Activated gamma-delta T cell treated with anti-CD3 and anti-CD28 coated beads, Interleukin-2, amount 50 U/mL, for 16 hours (primary cell): ENCODE measurements at places on chromosomes 3 and 15.

- no peak for DNase-seq
These were observed 110.3 kb upstream of the KLF13 start for GRCh38 chr15:31216215-31216911.

GRCh38 chr3:65540666-65541065 is 498.1 kb downstream of the MAGI1 start:
- no peak for DNase-seq

GRCh38 chr3:40518067-40518466 is 6.7 kb upstream of the ZNF621 start:
- no peak for DNase-seq

DNA sequence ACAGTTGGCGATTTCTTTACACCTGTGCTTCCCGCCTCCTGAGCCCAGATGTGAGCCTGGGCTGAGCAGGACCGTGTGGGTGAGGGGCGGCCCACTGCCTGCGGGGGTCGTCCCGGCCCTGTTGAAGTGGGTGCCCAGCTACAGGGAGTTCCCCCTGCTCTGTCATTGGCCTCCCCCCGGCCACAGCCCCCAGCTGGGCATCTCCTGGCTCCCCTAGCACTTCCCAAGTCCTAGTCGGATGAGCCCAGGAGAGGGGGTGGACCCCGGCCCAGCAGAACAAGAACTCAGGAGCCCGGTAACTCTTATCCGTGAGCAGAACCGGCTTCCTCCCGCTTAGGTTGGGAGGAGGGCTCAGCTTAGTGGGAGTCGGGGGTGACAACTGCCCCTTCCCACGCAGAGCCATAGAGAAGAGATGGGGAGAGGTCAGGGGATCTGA is 757 bp downstream of the PAQR5 start:
- DNase-seq, result no peak

- DNase-seq, result no peak
These were observed 44.7 kb upstream of the APEH start for GRCh38 chr3:49629451-49629850.

GRCh38 chr15:33460166-33460805 is 149.5 kb downstream of the RYR3 start:
- DNase-seq, result no peak

DNA sequence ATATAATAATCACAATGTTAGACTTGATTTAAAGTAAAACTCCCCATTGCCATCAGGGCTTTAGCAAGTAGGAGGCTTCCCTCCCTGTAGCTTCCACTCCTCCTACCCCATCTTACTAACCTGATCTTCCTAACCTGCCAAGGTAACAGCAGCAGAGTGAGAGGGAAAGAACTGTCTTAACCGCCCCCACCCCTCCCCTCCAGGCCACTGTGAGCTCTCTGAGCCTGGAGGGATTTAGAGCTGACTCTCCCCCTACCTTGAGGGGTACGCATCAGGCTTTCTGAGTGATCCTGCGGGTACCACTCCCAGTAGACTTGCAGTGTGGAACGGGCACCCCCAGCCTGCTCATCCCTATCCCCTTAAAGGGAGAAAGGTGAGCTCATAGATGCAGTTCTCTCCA is 11.4 kb upstream of the PRSS50 start:
- DNase-seq, result no peak

DNA sequence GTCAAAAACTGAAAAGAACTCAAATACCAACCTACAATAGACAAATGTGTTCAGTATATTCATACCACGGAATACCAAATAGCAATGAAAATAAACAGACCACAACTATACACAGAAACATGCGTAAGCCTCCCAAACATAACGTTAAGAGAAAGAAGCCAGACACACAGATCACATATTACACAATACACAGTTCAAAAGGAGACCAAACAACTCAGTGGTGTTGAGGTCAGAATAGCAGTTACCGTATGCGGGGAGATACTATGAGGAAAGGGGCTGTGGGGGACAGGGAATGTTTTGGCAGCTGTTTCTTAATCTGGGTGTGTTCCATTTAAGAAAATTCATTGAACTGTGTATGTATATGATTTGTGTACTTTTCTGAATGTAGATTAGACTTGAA is 6.6 kb downstream of the OSBPL10 start:
- DNase-seq, result no peak

GRCh38 chr15:30885814-30886213 is 17.9 kb upstream of the FAN1 start:
- DNase-seq, result no peak

DNA sequence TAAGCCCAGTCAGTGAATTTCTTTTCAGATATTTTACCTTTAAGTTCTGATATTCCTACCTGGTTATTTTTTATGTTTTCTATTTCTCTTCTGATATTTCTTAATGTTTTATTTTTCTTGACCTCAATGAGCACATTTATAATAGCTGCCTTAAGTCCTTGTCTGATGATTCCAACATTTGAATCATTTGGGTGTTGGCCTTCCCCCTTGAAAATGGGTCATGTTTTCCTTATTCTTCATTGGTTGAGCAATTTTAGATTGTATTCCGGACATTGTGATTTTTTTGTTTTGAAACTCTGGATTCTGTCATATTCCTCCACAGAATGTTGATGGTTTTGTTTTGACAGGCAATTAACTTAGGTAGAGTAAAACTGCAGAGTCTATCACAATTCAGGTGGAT is 9.7 kb upstream of the ACKR4 start:
- DNase-seq, result no peak

DNA sequence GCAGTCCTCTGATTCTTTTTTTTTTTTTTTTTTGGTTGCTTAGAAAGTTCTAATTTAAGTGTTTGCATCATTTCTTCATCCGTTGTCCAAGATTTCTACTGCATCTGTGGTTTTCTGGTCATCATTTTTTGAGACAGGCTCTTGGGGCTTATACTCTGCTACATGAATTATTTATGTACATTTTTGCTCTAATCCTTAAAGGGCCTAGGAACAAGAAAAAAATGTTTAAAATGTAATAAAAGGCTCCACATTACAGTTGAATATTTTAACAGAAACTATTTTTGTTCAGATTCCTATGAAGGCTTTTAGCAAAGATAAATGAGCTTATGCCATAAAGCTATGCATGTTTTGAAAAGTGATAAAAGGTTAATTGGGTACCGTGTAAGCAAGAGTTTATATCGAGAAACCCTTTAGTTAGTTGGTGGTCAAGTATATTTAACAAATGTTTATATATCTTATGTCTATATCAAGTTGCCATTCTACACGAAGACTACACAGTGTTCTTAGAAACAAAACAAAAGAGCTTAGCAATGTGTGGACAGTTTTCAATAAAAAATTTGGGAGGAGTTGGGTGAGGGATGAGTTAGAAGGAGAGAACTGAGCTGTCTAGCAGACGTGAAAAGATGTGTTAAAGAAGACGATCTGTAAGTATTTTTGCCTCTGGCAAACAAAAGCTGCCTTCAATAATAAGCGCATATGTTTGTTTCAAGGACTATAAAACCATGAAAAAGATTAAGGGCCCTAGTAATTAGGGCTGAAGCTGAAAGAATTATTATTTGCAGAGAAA is 563.6 kb upstream of the NAALADL2 start:
- DNase-seq, result no peak

- no peak for DNase-seq
These were observed 220.5 kb downstream of the TJP1 start for GRCh38 chr15:29601811-29602210.

DNA sequence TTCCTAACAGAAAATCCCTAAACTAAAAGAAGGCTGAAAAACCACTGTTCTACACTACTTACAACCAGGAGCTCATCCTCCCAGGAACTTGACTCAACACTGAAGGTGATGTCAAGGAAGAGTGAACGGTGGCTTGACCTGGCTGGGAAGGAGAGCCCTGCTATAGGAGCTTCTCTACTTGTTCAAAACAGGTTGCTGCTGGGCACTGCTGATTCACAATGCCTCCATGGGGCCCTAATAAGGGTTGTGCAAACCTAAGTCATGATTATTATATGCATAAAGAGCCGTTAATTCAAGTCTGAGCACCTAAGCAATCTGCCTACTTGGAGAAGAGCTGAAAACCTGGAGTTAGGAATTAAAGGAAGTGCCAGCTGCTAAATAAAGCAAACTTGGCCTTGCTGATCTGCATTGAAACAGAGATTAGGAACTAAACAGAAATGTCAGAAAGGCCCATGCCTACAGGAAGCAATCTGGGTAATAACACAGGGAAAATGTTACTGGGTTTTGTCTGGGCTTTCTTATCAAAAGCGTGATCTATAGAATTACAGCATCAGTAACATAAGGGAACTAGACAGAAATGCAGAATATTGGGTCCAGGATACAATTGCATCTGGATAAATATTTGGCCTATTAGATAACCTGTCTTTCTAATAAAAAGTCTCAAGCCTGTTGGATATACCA is 243.2 kb downstream of the NEK10 start:
- no peak for DNase-seq

GRCh38 chr15:64697911-64698369 is 77.4 kb downstream of the RBPMS2 start:
- no peak for DNase-seq

GRCh38 chr3:45868213-45868612 is 18.1 kb upstream of the CCR9 start:
- no peak for DNase-seq

GRCh38 chr3:30708472-30708871 is 102.1 kb downstream of the TGFBR2 start:
- no peak for DNase-seq

DNA sequence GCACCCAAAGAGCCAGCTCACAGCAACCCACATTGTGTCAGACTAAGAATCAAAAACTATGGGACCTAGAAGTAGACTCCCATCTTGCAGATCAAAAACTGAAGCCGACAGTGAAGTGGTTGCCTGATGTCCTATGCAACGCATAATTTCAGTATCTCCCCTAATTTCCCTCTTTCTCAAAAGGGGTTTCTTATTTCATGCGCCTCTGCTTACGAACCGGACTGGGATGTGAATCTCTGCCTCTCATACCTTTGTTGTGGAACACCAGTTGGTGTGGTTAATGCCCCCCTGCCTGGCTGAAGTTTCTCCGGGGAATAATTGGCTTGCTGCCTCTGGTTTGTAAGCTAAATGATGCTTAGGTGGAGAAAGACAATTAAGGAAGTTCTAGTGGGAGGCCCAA is 514 bp upstream of the FAM174B start:
- DNase-seq, result no peak

DNA sequence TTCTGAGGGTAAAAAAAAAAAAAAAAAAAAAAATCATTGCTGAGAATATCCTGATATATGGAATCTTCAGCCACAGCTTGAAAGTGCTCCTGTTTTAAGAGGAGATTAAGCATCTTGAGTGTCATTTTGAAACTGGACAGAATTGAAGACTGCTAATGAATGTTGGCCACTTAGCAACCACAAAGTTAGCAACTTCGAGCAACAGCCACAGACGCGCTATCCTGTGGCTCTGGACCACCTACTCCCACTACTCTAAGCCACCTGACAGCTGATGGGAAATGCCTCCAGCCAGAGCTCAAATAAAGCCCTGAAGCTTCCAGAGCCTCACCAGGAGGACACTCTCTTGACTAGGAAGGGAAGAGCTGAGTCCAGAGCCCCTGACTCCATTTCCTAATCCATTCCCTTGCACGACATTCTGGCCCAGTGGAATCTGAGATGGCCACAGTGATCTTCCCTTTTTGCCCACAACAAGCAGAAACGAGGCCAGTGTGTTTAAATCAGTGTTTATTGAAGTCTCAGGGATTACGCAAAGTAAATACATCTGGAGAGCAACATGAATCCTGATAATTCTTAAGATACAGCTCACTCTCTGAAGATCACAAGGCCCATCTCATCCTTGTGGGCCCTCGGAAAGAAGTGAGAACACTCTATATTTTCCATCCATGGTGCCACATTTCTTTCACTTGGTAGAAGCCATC is 58.6 kb downstream of the TMEM212 start:
- no peak for DNase-seq

DNA sequence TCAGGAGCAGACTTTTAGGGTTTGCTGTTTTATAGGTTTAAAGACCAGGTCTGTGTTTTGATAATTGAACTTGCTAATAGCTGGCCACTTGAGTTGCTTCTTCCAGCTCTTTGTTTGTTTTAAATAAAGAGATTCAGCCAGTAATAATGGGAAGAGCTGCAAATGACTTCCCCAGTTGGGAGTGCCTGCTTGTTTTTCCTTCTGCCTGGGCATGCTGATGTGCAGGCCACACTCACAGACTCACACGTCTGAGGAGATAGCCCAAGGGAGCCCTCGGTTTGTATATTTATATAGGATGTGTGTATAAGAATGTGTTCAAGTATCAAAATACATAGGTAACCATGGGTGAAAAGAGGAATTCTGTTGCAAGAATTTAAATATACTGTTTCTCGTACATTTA is 78.2 kb upstream of the BOC start:
- no peak for DNase-seq

GRCh38 chr3:51283421-51283820 is 101.7 kb upstream of the MANF start:
- no peak for DNase-seq

GRCh38 chr3:194598771-194599557 is 34.3 kb downstream of the TMEM44 start:
- DNase-seq, result no peak

DNA sequence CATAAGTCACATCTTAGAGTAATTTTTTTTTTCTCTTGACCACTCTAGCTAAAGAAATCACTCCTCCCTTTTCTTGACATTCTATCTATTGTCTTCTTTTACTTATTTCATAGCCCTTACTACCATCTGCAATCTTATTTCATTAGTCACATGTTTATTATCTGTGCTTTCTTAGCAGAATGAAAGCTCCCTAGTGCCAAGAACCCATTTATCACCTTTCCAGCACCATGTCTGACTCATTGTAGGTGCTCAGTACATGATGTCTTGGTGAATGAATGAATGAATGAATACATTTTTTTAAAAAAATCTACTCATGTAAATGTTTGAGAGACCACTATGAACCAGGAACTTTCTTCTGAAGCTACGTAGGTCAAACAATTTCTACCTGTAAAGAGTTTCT is 157.2 kb downstream of the CADPS start:
- no peak for DNase-seq

GRCh38 chr15:61528581-61528910 is 299.4 kb upstream of the RORA start:
- DNase-seq, result no peak

DNA sequence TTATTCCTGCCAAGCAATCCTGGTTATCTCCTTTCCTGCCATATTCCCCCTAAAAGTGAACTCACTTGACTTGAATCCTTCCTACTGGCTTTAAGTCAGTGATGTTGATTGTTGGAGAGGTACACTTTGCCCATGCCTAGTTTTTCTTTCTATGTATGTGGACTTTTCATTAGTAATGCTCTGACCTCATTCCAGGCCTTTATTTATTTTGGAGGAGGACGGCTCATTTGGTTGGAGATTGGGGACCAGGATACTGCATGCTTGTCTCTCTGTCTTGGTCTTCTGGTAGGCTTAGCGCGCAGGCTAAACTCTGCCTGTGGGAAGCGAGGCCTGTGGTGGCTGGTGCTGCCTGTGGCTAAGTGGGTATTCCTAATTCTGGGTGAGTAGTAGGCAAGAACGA is 29.1 kb upstream of the MTMR10 start:
- no peak for DNase-seq

- DNase-seq, result no peak
These were observed 132.2 kb downstream of the SRGAP3 start for GRCh38 chr3:9117220-9117619.

GRCh38 chr3:134941820-134942219 is 146.8 kb downstream of the EPHB1 start:
- no peak for DNase-seq

GRCh38 chr3:195113536-195114425 is 157.2 kb downstream of the XXYLT1 start:
- no peak for DNase-seq

- no peak for DNase-seq
These were observed 50.7 kb downstream of the ADAMTS17 start for GRCh38 chr15:100291106-100291505.
